ENCODE measurements at places on chromosomes 2 and 18. TPM values are rescaled to one million over a fixed set of nuclear protein-coding genes. Genes with fewer than 3 reads are reported as not detected.

The MARCHF7 gene
- 100 TPM for total RNA-seq

The TEKT4 gene
- total RNA-seq: not detected

- DNase-seq: peak; percentile 87
Observed at GRCh38 chr18:79458131-79458838, 62.6 kb downstream of the NFATC1 start.

GRCh38 chr18:13220361-13220991 is 1.9 kb downstream of the LDLRAD4 start:
- DNase-seq: no peak

DNA sequence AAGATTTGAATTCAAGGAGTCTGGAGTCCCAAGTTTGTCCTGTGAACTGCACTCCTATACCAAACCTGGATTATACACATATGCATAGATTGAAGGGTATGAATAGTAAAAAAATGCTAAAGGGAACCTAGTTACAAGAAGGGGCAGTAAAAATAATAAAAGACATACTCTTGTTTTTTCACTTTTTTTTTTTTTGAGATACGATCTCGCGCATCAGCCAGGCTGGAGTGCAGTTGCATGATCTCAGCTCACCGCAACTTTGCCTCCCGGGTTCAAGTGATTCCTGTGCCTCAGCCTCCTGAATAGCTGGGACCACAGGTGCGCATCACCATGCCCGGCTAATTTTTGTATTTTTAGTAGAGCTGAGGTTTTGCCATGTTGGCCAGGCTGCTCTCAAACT is 22.3 kb downstream of the KRTCAP3 start:
- DNase-seq: no peak

DNA sequence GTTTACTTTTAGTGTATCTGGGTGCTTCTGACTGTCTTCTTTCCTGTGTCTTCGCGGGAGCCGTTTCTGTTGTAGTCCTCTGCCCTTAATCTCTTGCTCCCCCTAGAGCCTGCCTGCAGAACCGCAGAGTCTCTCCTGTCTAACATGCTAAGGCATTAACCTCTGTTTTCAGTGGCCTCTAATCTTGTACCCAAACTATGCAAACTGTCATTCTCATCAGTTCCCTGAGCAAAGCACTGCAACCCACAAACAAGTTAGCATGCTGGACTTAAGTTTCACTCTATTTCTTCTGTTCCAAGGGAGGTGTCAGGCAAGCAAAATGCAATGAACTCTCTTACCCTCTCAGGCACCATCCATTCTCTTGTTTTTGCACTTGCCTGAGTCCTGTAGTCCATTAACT is 138.4 kb downstream of the OTX1 start:
- no peak for DNase-seq

The MOGAT1 gene
- total RNA-seq: not detected

The IKZF2 gene
- 3.3 TPM for total RNA-seq

DNA sequence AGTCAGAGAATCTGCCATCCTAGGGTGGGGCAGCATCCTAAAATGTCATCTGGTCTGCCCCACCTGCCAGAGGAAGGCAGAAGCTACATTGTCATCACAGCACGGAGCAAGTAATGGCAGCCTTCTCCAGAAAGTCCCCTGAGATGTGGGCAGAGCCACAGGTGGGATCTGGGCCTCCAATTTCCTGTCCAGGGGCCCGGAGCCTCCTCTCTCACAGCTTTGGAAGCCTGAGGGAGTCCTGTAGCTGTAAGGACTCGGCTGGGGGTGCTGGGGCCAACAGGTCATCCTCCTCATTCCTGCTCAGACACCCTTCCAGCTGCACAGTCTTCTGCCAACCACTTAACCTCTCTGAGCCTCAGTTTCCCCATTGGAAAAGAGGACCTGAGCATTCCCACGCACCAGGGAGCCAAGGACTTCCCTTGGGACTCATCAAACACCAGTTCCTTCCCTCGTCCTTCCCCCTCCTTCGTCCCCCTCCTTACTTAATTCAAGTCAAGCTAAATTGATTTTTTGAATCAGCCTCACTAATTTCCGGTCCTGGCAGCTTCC is 48.6 kb upstream of the ID2 start:
- no peak for DNase-seq

GRCh38 chr2:171964308-171964707 is 35.4 kb upstream of the METAP1D start:
- DNase-seq: no peak

GRCh38 chr2:149568138-149568537 is 19.4 kb downstream of the MMADHC start:
- no peak for DNase-seq

DNA sequence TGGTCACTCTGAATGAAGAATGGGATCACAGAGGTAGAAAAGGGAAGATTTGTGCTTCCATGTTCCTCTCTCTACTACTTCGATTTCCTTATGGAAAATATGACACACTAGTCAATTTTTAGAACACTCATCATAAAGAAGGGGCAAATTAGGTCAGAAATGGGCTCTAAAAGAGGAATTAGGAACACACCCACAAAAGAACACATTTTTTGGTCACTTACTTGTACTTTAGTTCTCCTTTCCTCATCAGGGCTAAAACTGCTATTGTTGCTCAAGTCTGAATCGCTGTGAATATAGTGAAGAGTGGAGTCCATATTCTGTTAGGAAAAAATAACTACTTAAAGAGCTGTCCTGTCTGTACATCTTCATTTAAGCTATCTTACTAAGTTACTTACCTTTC is 52.6 kb downstream of the PPP4R1 start:
- no peak for DNase-seq

DNA sequence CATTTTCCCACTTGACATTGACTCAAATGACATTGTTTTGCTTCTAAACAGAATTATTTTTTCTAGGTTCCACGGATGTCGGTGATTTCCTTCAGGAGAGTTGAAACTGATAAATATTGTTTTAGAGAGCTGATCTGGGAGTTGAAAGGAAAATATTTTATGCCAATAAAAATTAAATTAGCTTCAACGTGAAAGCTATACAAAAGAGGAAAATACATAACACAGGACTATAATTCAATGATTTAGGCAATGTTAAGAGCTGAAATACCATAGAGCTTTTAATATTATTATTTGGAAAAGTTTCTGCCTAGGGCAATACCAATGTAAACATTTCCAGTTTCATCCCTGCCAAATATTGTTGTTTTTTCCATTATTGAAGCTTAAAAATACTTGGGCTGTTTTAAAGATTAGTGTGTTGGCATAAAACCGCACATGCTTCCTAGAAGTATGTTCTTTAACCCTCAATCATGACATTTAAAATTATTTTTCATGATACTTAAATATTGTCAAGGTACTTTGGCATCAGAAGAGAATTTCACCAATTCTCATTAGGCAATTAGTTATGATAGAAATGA is 18.6 kb upstream of the PDE1A start:
- no peak for DNase-seq

- DNase-seq: no peak
Observed at GRCh38 chr2:203451689-203452088, 83.4 kb downstream of the RAPH1 start.

The CHRNG gene
- not detected for total RNA-seq

GRCh38 chr2:75053484-75054112 is 95.2 kb downstream of the POLE4 start:
- DNase-seq: no peak

- DNase-seq: no peak
Observed at GRCh38 chr2:22185251-22185650, 1061.5 kb downstream of the TDRD15 start.

DNA sequence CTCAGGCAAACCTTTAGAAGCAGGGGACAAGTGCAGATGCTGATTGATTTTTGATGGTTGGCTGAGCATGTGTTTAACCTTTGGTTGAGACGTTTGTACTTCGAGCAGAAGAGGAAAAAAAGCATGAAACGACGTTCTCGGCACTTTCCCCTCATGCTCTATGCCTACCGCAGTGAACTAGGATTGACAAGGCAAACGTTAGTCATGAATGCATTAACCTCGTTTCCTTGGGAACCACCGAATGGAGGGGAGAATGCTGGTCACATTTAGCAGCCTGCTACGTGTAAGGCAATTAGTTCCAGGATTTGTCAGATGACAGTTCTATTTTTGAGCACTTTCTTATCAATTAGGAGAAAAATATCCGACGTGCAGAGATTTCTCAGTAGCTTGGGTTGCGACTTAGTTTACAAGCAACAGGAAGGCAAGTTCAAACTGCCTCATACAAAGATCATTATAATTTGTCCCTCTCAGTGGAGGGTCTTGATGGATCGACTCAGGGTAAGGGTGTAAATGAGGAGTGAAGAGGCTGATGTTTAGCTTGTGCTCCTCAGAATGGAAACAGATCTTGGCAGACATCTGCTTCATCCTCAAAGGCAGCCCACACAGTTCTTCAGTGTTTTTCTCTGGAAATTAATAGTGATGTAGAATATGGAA is 47.4 kb upstream of the GPR45 start:
- DNase-seq: no peak

DNA sequence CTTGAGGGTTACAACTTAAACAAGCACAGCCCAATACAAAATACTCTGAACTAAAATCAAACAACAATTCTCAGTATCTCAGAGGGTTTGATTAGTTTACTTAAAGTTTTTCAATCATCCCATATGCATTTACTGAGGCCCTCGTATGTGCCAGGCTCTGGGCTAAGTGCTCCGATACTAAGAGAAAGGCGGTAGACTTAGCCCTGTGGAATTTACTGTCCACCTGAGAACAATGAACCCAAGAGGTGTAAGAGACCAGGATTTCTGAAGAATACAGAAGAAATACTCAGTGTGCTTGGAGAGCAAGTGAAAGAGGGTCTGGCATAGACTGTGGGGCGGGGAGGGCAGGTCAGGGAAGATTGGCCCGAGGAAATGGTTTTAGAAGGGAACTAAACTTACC is 25.1 kb upstream of the SCYGR1 start:
- DNase-seq: no peak

DNA sequence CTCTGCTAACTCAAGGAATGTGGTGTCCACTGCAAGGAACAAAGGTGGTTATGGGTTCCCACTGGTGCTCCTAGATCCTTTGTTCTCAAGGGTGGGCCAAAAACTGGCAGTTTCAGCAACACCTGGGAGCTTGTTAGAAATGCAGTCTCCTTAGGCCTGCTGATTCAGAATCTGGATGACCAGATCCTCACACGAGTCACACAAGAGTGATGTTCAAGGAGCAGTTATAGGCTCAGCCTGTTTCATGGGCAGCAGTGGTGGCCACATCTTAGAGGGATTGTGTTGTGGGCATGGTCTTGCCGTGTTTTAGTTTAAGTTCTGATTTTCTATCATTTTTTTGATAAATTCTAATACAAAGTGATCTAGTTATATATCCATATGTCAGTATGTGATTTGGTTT is 28.7 kb upstream of the MGAT5 start:
- no peak for DNase-seq

DNA sequence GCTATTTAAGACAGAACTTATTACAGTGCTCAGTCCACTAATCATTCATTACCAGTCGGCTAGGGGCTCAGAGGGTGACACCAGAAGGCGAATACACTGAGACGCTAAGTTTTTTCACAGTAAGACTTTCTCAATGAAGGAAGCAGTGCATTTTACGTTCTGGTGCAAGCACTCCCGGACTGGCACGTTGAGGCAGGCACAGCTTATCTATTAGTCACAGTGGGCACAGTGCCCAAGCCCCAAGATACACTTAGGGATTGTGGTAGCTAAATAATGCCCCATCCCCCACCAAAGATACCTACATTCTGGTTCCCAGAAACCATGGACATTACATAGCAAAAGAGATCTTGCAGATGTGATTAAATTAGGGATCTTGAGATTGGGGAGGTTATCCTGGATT is 32.6 kb upstream of the BCL11A start:
- no peak for DNase-seq

Measured in glomerular endothelial cell (primary cell).